ENCODE measurements at places on chromosomes 1 and 21.

DNA sequence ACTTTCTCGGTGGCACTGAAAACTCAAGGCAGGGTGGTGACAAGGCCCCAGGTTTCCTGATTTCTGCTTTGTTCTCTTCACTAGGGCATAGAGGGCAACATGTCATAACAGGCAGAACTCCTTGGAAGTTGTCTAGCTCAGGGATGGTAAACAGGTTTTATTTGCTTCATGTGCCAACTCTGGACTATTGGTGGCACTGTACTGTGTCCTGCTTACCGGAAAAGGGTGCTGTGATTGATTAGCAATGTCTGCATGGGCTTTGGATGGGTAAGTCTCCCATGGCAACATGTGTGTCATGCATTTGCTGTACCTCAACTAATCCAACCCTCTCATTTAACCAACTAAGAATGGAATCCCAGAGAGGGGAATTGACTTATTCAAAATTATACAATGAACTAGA is 70.7 kb upstream of the USP24 start:
- peak; percentile 28 for DNase-seq

DNA sequence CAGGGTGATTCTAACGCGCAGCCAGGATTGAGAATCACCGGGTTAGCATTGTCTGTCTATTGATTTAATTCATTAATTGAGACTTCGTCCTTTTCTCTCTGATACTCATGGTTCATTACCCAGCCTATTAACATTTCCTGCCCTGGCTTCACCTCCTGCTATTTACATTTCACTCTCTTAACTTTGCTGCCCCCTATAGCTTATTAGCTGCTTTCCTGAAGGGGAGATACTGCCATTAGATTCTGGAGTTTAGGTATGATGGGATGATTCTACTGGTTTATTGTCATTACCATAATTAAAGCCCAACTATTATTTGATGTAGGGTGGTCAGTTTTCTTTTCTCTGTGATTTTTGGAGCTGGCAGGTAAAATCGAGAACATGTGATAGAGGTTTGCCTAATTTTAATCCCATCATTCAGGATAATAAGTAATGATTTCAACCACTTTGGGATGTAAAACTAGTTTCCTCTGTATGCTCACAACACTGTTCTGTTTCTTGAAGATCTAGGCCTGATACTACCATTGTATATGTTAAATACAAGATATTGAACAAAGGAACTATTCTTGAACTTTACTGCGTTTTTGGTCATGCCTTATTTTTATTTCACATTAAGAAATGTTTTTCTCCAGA is 6.4 kb downstream of the PPP2R5A start:
- peak; percentile 74 for DNase-seq

DNA sequence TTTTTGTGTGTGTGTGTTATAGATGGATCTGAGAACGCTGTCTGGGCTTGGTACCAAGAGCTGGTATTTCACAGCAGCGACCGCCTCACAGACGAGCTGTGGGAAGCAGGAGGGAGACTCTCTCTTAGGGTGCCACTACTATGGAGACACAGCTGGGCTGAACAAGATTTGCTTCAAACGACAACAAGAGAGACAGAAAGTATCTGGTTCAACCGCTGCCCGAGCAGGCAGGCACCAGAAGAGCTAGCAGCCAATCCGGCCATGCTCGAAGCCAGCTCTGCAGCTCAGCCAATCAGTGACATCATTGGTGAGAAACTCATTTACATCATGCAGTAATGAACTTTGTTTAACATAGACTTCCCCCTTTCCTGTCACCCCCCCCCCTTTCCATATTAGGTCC is 341.3 kb downstream of the USP25 start:
- DNase-seq, result no peak

DNA sequence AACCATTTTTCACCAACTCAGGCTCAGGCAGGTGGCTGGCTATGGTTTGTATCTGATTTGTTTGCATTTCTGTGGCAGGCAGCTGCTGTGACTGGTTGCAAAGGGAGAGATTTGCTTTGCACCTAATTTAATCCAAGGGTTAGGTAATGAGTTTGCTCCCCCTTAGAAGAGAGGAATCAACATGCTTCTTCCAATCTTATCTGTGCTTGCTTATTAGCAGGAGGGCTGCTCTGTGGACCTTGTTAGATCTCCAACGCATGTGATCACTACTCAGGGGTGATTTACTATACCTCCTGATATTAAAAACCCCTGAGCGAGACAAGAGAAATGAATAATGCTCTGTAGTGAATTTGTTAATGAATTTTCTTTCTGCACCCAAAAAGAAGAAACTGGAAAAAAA is 20.5 kb downstream of the OLFML3 start:
- DNase-seq, result no peak

DNA sequence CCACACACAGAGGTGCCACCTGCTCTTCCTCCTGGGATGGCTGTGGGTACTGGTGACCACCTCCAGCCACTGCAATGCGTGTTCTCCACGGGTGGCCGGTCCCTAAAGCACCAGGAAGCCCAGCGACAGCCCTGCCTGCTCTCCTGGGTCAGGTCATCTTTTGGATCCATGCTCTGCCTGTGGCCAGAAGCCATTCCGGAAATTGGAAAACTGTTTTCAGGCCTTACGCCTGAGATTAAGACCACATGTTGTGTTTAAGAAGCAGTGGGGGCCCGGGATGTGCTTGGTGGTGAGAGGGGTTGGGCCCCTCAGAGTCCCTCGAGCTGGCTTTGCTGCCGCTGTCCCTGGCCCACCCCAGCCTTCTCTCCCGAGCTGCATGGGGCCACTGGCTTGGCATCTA is 150.8 kb downstream of the PEX14 start:
- DNase-seq, result no peak

DNA sequence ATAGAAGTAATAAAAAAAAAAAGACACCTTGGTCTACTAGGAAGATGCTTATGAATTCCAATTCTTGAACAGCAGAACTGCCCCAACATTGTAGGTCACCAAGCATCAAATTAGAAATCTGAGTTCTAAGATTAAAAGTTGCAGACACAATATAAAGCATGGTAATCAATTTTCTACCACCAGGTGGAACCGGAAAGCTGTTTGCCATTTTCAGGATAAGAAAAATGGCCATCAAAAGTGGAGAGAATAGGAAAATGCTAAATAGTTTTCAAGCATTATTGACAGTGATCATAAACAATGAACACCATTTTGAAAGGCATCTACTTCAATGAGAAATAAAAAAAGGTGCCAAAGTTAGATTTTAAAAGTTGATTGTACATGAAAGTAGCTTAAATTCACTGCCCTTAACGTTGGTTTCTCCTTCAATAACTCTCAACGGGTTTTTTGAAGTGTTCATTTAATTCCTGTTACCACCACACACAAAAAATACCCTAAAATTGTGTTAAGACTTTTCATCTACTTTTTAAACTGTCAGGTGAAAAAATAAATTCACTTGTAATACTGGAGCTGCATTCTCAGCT is 252.9 kb downstream of the KCNT2 start:
- DNase-seq, result no peak

DNA sequence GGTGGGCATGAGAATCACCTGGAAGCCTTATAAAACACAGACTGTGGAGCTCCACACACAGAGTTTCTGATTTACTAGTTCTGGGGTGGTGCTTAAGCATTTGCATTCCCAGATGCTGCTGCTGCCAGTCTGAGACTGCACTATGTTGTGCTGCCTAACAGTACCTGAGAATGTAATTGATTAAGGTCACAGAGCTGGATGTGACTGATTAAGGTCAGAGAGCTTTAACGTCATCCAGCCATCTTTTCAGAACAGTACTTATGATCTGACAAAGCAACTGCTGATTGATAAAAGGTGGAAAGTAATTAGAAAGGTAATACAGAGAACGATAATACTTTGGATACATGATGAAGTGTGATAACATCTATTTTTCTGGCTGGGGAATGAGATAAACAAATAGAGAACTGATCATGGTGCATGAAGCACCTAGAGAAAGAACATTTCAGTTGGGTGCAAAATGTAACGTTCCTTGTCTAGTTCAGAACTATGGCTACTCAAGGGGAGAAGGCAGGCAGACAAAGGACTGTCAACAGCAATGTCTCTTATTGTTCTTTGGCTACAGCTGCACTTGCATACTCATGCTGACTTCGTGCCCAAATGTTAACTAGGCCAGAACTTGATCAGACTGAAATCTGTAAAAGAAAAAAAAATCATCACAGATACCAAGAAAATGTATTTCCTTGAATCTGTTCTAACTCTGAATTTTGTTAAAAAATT is 3.7 kb upstream of the UCK2 start:
- DNase-seq, result no peak

DNA sequence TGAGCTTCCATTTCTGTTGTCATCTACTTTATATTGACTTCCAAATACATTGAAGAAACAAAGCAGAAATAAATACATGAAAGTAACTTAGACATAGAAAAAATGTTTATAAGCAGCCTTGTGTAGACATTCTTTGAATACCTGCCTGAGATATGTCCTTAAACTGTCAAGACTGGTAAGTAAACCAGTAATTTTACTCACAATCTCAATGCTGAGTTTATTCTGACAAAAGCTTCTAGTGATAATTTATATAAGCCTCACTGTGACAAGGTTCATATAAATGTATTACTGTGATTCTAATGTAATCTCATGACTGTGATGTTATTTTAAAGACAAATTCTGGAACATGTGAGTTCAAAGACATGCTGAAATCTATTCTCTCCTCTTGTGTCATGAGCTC is 516.7 kb upstream of the B3GALT2 start:
- DNase-seq, result no peak

DNA sequence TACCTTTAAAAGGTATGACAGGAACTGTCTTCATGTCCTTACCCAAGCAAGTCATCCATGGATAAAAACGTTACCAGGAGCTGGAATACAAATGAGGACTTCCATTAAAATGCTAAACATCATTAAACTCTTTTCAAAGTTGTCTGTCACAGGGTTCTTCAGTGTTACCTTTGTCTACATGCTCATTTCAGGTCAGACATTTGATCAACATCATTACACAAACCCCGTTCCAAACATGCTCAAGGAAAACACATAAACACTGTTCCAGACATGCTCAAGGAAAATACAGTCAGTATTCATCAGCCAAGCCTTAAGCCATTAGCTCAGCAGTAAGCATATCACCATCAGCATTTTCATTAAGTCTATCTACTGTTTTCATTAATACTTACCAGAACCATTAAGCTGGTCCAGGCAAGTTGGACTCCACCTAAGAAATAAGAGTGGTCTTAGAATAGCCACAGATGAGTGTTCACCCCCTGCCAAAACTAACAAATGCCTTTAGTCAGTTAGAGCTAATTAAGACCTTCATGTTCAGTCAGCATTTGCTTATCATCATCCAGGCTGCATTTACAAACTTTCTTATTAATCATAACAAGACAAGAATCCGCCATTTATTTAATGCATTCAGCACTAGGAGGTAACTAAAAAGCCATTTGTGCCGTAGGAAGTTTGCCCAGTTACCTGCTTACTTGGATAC is 2.2 kb downstream of the GAS5 start:
- DNase-seq, result peak; percentile 2

DNA sequence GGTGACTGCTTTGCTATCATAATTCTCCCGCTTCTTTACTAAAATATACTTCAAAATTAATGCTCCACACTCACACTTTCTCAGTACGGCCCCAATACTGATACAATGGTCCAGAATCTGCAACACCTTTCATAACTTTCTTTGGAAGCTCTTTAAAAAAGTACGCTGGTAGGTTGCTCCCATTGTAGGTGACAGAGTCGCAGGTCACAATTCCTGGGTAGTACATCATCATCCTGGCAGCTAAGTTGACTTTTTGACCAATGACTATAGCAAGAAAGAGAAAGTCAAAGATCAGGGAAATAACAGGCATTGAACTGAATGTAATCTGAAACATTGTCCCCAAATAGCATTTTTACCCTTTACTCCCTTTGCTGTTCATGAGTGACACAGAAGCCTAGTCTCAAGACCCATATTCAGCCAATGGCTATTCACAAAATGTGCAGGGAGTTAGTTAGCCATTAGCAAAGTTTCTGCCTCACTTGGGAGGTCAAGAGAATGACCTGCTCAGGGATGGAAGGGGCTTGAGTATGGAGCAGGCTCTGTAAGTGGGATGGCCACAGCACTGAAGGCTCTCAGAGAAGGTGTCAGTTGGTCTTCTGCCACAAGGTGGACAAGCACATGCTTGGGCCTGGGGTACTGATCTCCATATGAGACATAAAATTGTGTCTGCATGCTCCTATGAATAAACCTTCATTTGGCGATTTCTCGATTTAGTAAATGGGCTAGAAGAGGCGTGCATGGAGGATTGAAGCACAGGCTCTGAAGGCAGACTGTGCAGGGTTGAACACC is 35.4 kb downstream of the ADCY10 start:
- no peak for DNase-seq

DNA sequence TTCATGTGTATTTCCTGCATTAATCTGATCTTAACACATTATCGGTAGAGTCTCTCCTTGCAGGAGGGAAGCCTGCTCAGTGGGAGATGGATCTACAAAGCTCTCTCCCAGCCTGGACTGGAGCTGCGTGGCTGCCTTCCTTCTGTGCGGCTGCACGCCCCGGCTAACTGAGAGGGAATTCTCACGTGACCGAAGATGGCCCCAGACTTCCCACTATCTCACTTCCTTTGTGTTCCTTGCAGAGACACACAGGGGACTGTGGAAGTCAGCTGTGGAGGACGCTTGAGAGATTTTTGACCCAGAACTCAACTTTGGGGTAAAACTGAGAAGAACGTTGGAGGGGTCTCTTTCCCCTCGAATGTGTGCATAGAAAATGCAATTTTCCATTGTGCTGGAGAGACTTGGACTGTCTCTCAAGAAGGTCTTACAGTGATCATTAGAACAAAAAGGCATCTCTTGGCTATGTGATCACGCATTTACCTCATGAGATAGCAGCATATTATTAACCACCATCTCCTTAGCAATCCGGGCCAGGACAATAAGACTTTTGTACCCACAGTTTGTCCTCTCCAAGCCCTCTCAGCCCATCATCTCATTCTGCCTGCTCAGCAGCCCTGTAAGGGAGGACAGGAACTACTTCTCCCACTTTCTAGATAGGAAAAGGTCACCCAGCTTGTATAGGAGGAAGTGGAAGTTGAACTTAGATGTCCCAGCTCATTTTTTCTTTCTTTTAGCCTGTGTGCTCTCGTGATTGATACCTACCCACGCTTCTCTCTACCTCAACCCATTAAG is 49.3 kb upstream of the TARBP1 start:
- DNase-seq, result no peak

GRCh38 chr1:230334447-230334837 is 91.7 kb downstream of the PGBD5 start:
- DNase-seq, result no peak

DNA sequence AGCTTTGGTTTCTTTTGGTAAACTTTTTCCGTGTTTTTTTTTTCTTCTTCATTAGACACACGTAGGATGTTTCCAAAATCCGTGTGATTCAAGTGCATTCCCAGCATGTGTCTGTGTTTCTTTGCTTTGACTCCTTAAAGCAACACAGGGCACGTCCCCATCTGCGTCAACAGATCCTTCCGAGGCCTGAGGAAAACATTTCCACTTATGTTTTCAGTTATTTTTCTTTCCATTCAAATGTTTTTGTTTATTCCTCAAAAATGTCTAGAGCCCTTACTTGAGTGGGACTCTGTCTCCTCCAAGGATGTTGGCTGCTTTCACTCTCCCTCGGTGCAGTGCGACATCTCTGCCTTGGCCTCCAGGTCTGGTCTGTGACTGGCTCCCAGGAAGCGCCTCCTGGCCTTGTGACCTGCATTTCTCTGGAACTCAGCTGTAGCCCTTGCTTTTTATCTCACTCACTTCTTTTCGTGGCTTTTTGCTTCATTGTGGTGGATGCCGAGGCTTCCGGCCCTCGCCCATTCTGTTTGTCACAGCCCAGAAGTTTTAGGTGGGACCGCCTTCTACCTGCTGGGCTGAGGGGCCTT is 31.3 kb upstream of the SLC19A1 start:
- DNase-seq, result no peak
